ENCODE measurements at places on chromosomes 3 and 15.

GRCh38 chr3:28462866-28463265, 114.2 kb upstream of the AZI2 start:
- no peak for DNase-seq

GRCh38 chr15:48596415-48596814, 49.1 kb downstream of the FBN1 start:
- no peak for DNase-seq

GRCh38 chr3:179768080-179768479, 115.2 kb downstream of the USP13 start:
- DNase-seq, result no peak

DNA sequence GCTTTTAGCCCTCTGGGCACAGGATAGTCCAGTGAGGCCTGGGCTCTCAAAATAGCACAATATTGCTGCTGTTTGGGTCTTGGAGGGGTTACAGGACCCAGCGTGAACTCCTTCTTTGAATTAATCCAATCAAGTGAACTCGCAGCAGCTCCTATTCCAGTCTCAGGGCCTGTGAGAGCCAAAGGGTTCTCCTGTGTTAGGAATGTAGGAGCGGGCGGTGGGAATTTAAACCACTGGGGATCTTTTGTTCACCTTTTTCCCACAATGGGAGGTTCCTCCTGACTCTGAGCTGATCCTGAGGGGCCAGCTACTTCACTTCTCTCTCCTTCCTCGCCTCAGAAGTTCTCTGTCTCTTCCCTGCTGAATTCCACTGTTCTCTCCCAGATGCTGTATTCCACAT, 504.0 kb downstream of the UNC13C start:
- DNase-seq, result no peak

GRCh38 chr15:57580866-57581265, 10.8 kb upstream of the MYZAP start:
- DNase-seq, result no peak

DNA sequence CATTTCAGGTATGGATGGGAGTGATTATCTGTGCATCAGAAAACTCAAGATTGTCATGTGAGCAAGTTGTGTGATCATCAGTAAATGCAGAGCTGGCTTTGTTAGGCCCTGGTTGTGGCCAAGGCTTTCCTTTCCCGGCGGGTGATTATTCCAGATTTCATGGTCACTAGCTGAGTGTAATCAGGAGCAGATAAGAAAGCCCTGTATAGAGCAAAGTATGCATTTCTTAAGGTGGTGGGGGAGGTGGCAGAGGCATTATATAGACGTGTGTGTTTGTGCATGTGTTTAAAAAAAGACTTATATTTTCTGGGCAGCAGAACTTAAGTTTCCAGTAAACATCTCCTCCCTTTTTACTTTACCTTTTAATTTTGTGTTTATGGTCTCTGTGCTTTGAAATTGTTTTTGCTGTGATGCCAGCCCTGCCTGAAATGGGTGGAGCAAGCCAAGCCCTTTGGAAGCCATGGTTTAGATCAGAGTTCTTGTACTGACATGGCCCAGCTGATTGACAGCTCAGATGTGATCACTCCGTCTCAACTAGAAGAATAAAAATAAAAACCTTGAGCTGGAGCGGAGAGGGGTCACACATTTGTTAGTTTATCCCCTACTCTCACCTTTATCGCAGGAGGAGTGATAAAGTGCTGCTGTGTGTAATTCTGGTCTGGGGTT, 22.2 kb downstream of the SMAD3 start:
- DNase-seq, result no peak

- DNase-seq, result no peak
These were observed 396.1 kb upstream of the ROBO2 start for GRCh38 chr3:76643623-76644304.

DNA sequence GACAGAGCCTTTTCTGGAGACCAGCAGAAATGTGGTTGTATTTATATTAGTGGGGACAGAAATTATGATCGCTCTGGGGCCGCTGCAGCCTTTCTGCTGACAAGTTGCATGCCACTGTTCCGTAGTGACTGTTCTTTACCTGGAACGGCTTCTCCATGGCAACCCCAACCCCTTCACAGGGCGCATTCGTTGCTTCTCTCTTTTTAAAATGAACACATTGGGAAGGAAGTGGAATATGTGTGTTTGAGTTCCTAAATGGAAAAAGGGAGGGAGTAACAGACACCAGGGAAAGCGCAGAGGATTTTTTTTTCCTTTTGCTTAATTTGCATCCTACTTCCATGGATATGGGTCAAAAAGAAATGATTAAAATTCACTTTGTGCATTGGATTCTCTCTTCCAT, 482.0 kb upstream of the SUCLG2 start:
- DNase-seq, result no peak

- no peak for DNase-seq
These were observed 45.6 kb downstream of the LRTM1 start for GRCh38 chr3:54882129-54882833.

DNA sequence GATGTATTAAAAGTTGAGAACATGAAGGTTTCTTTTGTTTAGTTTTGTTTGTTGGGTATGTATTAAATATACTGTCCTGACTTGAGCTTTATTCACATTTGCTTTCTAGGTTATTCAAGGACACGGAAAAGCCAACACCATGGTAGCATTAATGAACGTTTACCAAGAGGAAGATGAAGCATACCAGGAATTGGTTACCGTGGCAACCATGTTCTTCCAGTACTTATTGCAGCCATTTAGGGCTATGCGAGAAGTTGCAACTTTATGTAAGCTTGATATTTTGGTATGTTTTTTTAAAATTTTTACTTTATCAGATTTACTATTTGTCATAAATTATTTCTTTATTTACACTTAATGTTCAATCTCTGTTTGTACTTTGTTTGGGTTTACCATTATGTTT, 3.6 kb downstream of the WHAMM start:
- no peak for DNase-seq

DNA sequence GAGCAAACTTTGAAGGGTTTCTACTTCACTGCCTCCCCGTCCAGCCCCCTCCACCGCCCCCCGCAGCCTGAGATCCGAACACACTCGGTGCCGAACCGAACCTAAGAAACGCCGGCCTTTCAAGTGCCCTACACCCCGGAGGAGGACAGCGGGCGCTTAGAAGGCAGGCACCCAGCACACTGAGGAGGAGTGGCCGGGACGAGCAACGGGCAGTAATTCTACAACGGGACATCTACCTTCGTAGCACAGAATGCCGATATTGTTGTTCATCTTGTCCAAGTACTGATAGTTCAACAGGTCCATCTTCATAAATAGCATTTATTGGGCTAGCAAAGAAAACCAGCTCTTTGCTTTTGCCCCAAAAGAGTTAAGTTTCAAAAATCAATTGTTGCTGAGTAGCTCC, 513 bp downstream of the VGLL4 start:
- peak; percentile 69 for DNase-seq

GRCh38 chr15:69154684-69155083, 5.8 kb upstream of the GLCE start:
- DNase-seq, result no peak

GRCh38 chr15:59557581-59557980, 54.0 kb upstream of the GCNT3 start:
- DNase-seq, result no peak

- DNase-seq, result no peak
These were observed 453.6 kb upstream of the THBS1 start for GRCh38 chr15:39127151-39127790.

- DNase-seq, result no peak
These were observed 12.4 kb upstream of the TTBK2 start for GRCh38 chr15:42932833-42933515.

- DNase-seq, result no peak
These were observed 1030.9 kb downstream of the NAALADL2 start for GRCh38 chr3:175890066-175890465.

- DNase-seq, result no peak
These were observed 368.4 kb downstream of the MECOM start for GRCh38 chr3:169295126-169295525.

- peak; percentile 47 for DNase-seq
These were observed 12.8 kb downstream of the CFAP100 start for GRCh38 chr3:126407412-126408044.

DNA sequence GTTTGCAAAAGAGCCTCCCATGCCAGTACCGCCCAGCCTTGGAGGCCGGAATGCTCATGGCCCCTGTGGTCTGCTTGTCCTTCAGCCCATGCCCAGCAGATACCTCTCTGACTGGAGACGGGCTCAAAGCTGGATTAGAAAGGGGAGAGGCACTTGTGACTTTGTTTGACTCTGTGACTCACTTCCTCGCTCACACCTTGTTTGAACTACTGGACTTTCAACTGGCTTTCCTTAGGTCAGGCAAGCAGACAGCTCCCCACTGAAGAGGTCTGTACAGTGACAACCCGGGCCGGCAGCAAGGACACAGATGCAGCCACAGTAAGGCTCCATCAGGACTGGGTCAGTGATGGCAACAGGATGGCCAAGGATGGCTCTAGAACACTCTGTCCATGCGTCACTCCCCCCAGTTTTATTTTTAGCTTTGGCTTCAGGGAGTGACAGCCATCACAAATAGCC, 98.6 kb upstream of the ABHD17C start:
- DNase-seq, result no peak

GRCh38 chr3:5239602-5240001, 52.1 kb downstream of the EDEM1 start:
- no peak for DNase-seq

- DNase-seq, result no peak
These were observed 154.1 kb upstream of the GPR149 start for GRCh38 chr3:154584041-154584440.

DNA sequence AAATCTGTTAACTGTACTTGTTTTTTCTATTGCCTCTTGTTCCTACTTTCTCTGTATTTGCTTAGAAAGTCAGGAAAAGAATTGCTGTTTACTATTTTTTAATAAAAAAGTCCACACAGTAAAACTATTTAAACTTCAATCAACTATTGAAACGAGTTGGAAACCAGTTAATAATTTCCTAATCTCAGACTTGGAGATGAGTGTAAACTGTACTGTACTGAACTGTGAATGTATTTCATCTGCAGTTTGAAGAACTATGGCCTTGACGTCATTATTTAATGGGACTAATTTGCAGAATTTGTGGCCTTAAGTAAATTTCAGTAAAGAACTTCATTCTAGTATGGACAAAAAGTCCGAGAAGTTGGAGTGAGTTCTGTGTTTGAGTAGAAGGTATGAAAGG, 89.1 kb downstream of the LRRC28 start:
- DNase-seq, result no peak

GRCh38 chr15:97168704-97169475, 791.6 kb upstream of the ARRDC4 start:
- no peak for DNase-seq

DNA sequence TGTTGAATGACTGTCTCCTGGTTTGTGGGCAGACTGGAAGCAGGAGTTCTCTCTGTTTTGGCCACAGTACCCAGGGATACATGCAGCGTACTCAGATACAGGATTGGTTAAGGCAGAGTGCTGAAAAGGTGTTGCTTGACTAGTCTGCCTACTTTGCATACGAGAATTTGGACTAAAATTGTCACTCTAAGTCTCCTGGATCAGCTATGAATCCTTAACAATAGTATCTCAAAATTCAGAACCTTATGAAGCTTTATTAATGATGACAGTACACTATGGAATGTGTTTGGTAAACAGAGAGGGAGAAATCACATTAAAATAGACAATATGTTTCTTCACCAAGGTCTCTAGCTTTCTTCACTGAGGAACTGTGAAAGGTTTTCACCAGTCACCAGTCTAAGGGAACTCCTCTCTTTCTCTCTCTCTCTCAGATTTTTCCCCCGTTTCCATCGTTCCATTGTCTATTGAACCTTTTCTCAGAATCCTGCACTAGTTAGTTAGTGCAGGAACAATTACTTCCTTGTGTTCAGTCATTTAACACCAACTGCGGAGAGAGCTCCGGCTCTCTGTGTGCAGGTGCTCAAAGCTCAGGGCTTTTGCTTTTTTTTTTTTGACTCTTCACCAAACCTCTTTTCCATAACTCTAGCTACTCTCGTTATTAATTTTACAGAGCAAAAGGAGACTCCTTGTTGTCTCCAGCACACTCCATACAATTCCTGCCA, 85.9 kb upstream of the FNDC3B start:
- no peak for DNase-seq

GRCh38 chr3:99506-99905, 97.1 kb upstream of the CHL1 start:
- DNase-seq, result no peak

DNA sequence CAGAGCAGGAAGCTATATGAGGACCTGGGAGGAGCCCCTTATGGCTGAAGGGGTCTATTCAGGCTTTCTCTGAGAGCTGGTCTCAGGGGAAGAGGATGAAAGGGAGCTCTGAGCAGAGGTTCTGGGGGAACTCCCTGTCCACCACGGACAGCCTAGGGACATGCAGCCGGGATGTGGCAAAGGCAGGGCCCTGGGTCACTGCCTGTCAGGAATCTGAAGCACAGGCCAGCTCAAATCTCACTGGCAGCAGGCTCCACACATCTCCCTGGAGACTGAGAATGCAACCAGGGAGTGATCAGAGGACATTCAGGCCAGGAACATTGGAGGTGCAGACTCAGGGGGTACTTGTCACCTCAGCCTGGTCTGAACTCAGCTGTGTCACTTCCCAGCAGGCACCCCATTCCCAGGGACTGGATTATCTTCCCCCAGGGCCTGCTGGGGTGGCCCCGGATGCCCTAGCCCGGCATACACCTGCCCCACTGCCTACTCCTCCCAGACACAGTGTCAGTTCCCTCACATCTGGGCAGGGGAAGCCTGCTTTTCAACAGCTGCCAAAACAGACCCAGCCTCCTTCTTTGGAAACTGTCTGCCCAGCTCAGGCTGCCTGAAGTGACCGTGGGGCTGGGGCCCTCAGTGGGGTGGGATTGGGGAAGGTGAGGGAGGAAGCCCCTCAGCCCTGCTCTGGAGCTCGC, 18.3 kb upstream of the SEMA3F start:
- DNase-seq, result no peak

DNA sequence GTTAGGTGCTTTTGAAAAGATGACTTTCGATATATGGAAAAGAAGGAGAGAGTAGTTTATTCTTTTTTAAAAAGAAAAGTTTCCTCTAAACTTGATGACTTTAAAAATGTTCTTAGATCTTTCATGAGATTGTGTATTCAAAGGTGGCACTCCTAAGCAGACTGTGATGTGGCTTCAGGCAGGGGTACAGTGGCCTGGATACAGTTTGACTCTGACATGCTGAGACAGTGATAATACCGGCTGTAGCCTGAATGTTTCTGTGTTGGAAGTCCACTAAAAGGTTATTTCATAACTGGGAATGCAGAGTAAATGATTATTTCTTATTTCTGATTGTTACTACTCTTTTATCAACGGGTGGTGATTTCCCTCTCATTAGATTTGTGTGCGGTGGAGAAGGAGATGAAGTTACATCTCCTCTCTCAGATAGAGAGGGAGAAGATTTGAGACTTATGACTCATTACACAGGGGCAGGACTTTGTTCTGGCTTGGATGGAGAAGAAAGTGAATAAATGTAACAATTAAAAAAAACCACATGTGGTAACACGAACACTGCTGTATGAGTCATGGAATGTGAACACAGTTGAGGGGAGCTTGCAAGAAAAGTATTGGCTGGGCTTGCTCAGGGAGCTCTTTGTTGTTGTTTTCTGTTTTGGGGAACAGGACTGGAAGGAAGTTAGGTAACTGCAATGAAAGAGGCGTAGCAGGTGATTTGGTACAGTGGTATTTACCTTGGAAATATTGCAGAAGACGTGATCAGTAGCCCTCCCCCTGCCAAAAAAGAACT, 21.6 kb downstream of the SPTSSB start:
- no peak for DNase-seq

Data from ascending aorta (tissue), 2 donors.